ENCODE measurements at places on chromosomes 4 and X.
A peak's percentile ranks its signal among the peaks of the same experiment; 100 is the strongest.

DNA sequence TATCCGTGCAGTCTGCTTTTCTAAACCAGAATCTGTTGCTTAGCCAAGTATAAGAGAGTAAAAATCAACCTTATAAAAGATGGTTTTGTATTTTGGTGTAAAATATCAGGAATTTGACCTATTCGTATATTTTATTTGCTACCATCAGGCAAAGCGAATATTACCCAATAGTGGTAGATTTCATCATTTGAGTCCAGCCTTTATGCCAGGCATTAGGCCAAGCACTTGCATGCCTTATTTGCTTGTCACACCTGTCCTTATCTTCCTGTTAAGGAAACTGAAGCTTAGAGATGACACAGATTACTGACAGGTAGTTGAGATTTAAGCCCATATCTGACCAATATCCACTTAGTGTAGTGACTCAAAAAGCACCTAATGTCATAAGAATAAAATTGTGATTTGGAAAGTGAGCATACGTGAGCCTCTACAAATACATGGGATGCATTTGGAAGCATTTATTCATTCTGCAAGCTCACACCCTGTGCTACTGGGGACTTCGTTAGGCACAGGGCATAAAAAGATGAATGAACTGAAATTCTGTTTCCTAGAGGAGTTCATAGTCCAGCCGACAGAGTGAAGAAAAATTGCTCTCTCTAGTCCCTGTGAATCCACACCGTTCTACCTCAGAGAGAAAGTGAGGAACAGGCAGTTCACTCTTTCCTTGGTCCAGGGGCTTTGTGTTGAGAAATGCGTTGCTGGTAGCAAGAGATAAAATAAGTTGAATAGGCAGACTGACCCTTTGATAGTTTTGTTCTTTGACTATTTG, 2.3 kb upstream of the RNF212 start:
- no peak for DNase-seq

DNA sequence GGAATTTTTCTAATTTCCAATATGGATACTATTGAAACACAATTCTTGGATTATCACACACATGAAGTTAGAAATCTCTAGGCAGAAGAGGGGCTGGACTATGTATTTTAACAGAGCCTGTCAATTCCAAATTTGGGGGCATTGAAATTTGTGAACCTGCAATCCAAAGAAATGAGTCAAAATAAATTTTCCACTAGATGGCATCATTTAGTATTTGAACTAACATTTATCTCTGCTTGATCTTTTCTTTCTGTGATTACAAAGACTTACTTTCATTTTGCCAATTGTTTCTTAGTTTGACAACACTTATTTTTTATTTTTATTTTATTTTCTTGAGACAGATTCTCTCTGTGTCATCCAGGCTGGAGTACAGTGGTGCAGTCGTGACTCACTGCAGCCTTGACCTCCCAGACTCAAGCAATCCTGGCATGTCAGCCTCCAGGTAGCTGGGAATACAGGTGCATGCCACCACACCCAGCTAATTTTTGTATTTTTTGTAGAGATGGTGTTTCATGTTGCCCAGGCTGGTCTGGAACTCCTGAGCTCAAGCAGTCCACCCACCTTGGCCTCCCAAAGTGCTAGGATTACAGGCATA, 2.7 kb upstream of the PYURF start:
- DNase-seq = no peak

DNA sequence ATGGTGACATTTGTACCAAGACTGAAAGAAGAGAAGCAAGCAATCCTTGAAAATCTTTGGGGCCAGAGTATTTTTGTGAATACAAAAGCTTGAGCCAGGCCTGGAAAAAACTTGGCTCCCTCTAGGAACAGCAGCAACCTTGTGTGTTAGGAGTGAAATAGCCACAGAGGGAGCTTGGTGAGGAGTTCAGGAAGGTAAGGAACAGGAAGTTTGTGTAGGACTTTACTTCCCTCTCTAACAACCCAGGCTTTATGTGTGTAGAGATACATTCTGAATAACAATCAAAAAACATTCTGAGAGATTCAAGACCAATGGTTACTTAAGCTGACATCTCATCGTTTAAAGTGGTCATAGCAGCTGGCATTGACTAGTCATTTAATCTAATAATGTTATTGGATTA, 668.5 kb downstream of the PCDH18 start:
- DNase-seq = no peak

DNA sequence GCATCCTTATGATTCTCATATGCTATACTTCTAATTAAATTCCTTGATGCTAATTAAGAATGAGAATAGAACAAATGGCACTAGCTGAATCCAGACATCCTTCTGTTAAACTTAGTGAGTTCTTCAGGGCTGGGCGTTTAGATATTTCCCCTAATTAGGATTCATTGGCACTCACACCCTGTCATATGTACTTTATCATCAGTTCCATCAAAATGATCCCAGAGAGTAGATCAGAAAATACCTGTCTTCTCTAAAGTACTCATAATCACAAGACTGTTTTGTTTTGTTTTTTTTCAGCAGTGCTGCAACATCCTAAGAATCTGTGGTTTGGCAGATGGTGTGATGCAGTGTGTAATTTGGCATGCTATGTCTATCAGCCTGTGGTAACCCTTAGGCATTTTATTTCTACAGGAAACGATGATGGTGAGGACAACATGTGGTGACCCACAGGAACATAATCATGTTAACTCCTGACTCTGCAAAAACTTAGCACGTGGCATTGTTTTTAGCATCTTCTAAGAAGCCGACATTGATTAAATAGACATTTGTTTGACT, 2528.4 kb downstream of the ARAP2 start:
- peak; percentile 88 for DNase-seq

- no peak for DNase-seq
Observed at GRCh38 chr4:140952717-140953116, 180.6 kb downstream of the RNF150 start.

DNA sequence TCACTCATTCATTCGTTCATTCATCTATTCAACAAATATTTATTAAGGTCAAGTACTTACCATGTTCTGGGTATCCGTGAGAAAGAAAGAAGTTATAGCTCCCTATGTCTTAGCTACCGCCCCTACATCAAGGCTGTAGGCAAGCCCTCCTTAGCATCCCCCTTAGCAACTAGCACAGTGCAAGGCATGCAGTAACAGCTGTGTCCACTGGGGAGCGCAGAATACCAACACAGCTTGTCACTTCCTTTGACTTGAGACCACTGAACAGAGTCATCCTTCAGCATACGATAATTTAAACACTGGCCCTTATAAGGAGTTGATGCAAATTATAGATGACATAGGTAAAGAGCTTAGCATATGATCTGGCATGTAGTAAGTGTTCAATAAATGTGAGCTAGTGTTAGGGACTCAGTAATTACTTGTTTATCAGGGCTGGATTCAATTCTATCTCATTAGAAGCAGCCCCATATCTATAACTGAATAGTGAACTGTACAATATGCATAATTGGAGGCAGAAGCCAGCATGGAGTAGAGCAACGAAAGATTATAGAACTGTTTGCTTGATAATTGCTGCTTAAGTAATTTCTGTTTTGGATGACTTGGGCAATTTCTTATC, 8.7 kb downstream of the KIAA1210 start:
- peak; percentile 10 for DNase-seq

Data from AG09309 (cell line).